ENCODE measurements at places on chromosomes 12 and 14.

- no peaks in the 10 kb centered on the region for H3K27me3 ChIP-seq
- no peaks in the 10 kb centered on the region for H3K36me3 ChIP-seq
- DNase-seq: no peak
- no peak overlapping the region for H3K27ac ChIP-seq
Measured at GRCh38 chr14:92247341-92247740, 75.6 kb upstream of the SLC24A4 start.

DNA sequence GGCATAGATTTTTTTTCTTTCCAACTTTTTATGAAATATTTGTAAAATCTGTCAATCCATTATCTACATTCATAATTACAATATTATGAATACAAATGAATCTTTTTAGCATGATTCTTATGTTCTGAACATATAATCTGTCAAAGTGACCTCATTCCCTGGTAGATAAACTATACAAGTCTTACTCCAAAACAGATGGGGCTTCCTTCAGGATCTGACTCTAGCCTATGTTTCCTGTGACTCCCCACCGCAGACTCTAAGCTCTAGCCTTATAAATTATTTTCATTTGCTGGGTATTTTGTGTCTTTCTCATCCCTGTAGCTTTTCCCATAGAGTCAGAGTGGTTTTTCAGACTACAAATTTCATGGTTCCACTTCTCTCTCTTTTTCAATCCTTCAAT lies 202.1 kb upstream of the KITLG start:
- no peak overlapping the region for H3K27ac ChIP-seq
- no peak overlapping the region for H3K4me3 ChIP-seq
- no peaks in the 10 kb centered on the region for H3K4me1 ChIP-seq
- no peaks in the 10 kb centered on the region for H3K27me3 ChIP-seq

GRCh38 chr14:39680777-39681176 lies 248.5 kb upstream of the FBXO33 start:
- H3K27ac ChIP-seq: no peak overlapping the region
- DNase-seq: no peak
- no peaks in the 10 kb centered on the region for H3K4me1 ChIP-seq
- no peak overlapping the region for H3K4me3 ChIP-seq
- no peaks in the 10 kb centered on the region for H3K27me3 ChIP-seq

- H3K36me3 ChIP-seq: no peaks in the 10 kb centered on the region
- H3K27ac ChIP-seq: no peak overlapping the region
- DNase-seq: no peak
- H3K4me1 ChIP-seq: no peaks in the 10 kb centered on the region
Measured at GRCh38 chr12:90305379-90305778, 596.7 kb upstream of the ATP2B1 start.

GRCh38 chr14:28745176-28745575 lies 21.4 kb upstream of the FOXG1 start:
- H3K4me3 ChIP-seq: no peak overlapping the region
- H3K36me3 ChIP-seq: no peaks in the 10 kb centered on the region
- no peak for DNase-seq
- H3K27ac ChIP-seq: no peak overlapping the region
- no peaks in the 10 kb centered on the region for H3K4me1 ChIP-seq
- no peaks in the 10 kb centered on the region for H3K27me3 ChIP-seq

DNA sequence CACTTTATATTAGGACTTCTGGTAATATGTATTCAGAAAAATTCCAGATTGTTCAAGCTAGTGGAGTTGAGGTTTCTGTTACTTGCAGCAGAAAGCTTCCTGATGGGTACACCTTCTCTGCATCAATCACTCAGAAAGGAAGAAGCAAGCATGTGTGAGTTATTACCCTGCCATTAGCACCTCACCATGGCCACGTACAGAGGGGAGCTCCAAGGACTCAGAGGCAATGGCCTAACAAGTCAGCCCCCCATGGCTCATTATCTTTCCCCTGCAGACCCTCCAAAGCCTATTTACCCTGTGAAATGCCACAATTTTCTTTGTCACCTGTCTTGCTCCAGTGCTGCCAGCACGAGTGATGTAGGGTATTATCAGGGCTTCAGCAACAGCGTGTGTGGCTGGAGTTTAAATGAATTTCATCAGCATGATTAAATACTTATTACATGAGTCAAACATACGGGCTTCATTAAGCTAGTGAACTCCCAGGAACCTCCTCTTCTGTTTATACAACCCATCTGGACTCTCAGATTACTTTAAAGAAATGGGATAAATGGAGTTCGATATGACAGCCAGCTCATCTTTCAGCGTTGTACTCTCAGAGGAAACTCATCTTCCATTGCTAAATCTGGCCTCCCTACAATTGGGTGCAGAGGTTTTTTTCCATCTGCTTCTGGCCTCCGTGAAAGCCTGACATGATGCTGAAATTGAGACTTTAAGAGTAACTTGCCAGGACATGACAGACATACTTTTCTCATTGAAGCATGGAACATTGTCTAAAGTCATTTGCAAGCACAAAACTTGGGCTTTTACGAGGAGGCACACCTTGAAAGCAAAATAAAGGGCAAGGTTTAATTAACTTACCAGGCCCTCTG lies 135.9 kb downstream of the TMEM30B start:
- DNase-seq: no peak
- H3K27ac ChIP-seq: peak overlapping the region; percentile 98
- peaks cover 30% of the 10 kb centered on the region for H3K4me1 ChIP-seq
- no peaks in the 10 kb centered on the region for H3K36me3 ChIP-seq
- peak overlapping the region; percentile 11 for H3K4me3 ChIP-seq
- H3K27me3 ChIP-seq: no peaks in the 10 kb centered on the region

DNA sequence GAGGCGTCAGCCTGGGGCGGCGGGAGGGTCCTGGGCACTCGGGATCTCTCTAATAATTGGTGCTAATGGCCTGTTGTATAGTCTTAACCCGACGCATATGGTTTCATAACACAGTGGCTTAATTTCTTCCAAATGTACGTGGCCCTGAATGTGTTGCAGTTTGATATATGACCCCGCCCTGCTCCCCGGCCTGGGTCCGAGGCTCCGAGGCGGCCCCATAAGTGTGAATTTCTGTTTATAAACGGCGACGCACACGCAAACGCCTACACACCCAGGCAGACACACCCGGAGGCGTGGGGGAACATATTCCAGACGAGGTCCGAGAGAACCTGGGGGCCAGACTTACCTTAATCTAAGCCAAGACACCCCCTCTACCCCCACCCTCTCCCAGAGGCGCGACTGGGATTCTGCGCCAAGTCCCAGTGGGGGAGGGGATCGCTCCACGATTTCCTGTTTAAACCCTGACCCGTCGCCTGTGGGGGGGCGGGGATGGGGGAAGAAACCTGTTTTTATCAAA lies 9.7 kb upstream of the HOXC6 start:
- DNase-seq: peak; percentile 86
- peak overlapping the region; percentile 77 for H3K4me3 ChIP-seq
- peaks cover 52% of the 10 kb centered on the region for H3K4me1 ChIP-seq
- H3K27me3 ChIP-seq: no peaks in the 10 kb centered on the region
- H3K27ac ChIP-seq: peak overlapping the region; percentile 99

DNA sequence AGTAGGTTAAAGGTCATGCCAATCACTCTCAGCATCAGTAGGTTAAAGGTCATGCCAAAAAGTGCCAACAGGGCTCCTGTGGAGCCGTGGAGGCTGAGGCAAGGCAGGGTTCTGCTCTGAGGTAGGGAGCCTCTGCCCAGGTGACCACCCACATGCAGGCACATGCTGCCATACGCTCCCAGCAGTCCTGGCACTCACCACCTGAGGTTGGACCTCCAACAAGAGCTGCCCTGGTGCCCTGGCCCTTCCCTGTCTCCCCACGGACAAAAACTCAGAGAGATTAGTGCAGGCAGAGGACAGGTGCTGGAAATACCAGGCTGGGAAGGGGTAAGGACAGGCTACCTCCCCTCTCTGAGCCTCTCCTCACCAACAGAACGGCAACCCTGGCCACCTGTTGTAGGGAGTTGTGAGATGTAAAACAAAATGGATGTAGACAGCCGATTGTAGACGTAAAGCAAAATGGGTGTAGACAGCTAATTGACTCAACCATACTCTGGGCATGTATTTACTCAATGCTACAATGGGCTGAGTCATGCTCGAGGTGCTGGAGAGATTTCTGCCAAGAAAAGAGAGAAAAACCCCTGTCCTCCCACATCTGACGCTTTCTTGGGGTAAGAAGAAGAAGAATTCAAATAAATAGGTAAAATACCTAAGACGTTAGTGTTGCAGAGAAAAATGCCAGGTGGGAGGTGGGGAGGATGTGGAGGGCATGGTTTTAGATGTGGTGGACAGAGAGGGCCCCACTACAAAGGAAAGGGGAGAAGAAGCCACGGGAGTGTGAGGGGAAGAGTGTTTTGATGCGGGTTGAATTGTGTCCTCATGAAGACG lies 32.4 kb downstream of the LTBP2 start:
- H3K27ac ChIP-seq: no peak overlapping the region
- H3K4me1 ChIP-seq: peaks cover 3% of the 10 kb centered on the region
- H3K27me3 ChIP-seq: no peaks in the 10 kb centered on the region

- DNase-seq: peak; percentile 71
- peak overlapping the region; percentile 30 for H3K4me3 ChIP-seq
- H3K27me3 ChIP-seq: peaks cover 19% of the 10 kb centered on the region
- no peaks in the 10 kb centered on the region for H3K4me1 ChIP-seq
- H3K36me3 ChIP-seq: no peaks in the 10 kb centered on the region
Measured at GRCh38 chr12:130916241-130916911, 37.3 kb upstream of the ADGRD1 start.

DNA sequence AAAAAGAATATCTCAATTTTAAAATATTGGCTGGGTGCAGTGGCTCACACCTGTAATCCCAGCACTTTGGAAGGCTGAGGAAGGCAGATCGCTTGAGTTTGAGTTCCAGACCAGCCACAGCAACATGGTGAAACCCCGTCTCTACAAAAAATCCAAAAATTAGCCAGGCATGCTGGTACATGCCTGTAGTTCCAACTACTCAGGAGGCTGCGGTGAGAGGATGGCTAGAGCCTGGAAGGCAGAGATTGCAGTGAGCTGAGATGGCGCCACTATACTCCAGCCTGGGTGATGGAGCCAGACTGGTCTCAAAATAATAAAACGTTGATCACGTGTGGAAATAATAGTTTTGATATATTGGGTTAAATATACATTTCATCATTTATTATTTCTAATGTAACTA lies 5.7 kb downstream of the MTRFR start:
- DNase-seq: no peak
- H3K4me3 ChIP-seq: no peak overlapping the region
- peaks cover 24% of the 10 kb centered on the region for H3K36me3 ChIP-seq

GRCh38 chr12:11965258-11965910 lies 105.4 kb upstream of the BCL2L14 start:
- no peak overlapping the region for H3K27ac ChIP-seq
- H3K4me3 ChIP-seq: no peak overlapping the region
- no peaks in the 10 kb centered on the region for H3K36me3 ChIP-seq
- no peaks in the 10 kb centered on the region for H3K27me3 ChIP-seq
- no peaks in the 10 kb centered on the region for H3K4me1 ChIP-seq

- peaks cover 32% of the 10 kb centered on the region for H3K4me1 ChIP-seq
- peak within 1 kb of the TSS; percentile 78 for H3K4me3 ChIP-seq
- H3K27ac ChIP-seq: peak within 1 kb of the TSS; percentile 77
- no peaks in the 10 kb centered on the region for H3K27me3 ChIP-seq
- peak; percentile 98 for DNase-seq
Measured at GRCh38 chr12:12813120-12814101, at the start of gene DDX47. TSS of gene DDX47 (plus strand) at chr12:12813346. CDS start at chr12:12813368, 22 bp downstream.

- DNase-seq: no peak
- no peaks in the 10 kb centered on the region for H3K27me3 ChIP-seq
- H3K27ac ChIP-seq: no peak overlapping the region
- no peaks in the 10 kb centered on the region for H3K36me3 ChIP-seq
- H3K4me3 ChIP-seq: no peak overlapping the region
- no peaks in the 10 kb centered on the region for H3K4me1 ChIP-seq
Measured at GRCh38 chr12:85369365-85370154, 89.5 kb downstream of the ALX1 start.

DNA sequence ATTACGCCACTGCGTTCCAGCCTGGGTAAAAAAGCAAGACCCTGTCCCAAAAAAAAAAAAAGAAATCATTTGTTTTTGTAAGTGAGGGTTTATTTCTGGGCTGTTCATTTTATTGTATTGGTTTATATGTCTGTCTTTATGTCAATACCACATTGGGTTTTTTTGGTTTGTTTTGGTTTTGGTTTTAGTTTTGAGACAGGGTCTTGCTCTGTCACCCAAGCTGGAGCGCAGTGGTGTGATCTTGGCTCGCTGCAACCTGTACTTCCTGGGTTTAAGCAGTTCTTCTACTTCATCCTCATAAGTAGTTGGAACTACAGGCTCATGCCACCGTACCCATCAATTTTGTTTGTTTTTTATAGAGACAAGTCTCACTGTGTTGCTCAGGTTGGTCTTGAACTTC lies 25.0 kb downstream of the METAP2 start:
- peaks cover 82% of the 10 kb centered on the region for H3K36me3 ChIP-seq
- H3K4me3 ChIP-seq: no peak overlapping the region
- no peak for DNase-seq
- no peaks in the 10 kb centered on the region for H3K27me3 ChIP-seq
- H3K27ac ChIP-seq: no peak overlapping the region
- no peaks in the 10 kb centered on the region for H3K4me1 ChIP-seq

GRCh38 chr12:103698752-103699560 lies 111.9 kb downstream of the STAB2 start:
- H3K4me1 ChIP-seq: no peaks in the 10 kb centered on the region
- no peaks in the 10 kb centered on the region for H3K27me3 ChIP-seq
- no peak overlapping the region for H3K27ac ChIP-seq

- no peak overlapping the region for H3K27ac ChIP-seq
- H3K4me3 ChIP-seq: no peak overlapping the region
- no peak for DNase-seq
- no peaks in the 10 kb centered on the region for H3K4me1 ChIP-seq
- H3K27me3 ChIP-seq: no peaks in the 10 kb centered on the region
Measured at GRCh38 chr14:88798156-88798555, 5.4 kb upstream of the EML5 start.

DNA sequence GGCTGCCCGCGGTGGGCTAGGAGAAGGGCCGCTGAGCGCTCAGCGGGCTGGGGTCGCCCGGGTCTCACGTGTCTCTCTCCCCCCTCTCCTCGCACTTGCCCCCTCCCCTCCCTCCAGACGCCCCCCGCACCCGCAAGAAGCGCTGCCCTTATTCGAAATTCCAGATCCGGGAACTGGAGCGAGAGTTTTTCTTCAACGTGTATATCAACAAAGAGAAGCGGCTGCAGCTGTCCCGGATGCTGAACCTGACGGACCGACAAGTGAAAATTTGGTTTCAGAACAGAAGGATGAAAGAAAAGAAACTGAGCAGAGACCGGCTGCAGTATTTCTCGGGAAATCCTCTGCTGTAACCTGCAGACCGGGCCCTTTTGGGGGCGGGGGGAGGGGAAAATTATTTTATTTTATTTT lies 314 bp upstream of the HOTAIR start:
- H3K4me3 ChIP-seq: peak overlapping the region; percentile 69
- H3K4me1 ChIP-seq: peaks cover 5% of the 10 kb centered on the region
- DNase-seq: no peak
- no peaks in the 10 kb centered on the region for H3K36me3 ChIP-seq

GRCh38 chr14:97523936-97524335 lies 726.8 kb downstream of the VRK1 start:
- no peak overlapping the region for H3K4me3 ChIP-seq
- H3K36me3 ChIP-seq: no peaks in the 10 kb centered on the region
- DNase-seq: no peak
- no peak overlapping the region for H3K27ac ChIP-seq

Measured in psoas muscle (tissue), 8 donors.